ENCODE measurements at places on chromosomes 5 and 9.

GRCh38 chr9:111828193-111828592 lies 33.5 kb upstream of the SHOC1 start:
- no peak for DNase-seq

DNA sequence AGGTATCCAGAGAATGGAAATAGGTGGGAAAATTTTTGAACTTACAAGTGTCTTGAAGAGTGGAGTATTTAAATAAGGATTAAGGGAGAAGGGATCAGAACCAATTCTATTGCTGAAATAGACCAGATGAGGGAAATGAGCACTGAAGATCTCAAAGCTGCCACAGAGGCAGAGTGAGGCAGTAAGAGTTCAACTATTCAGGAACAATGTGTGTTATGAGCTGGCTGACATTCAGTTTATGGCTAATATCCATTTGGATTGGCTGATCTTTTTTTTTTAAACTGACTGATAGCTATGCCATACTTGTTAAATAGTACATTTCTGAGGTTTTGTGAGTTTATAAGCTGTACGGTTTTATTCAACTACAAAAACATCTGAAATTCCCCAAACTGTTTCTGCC lies 95.3 kb upstream of the GNA14 start:
- no peak for DNase-seq

GRCh38 chr5:79133121-79133656 lies 21.6 kb downstream of the BHMT start:
- no peak for DNase-seq

GRCh38 chr5:110917161-110917875 lies 154.2 kb upstream of the TSLP start:
- DNase-seq, result no peak

- DNase-seq, result no peak
Measured at GRCh38 chr5:102760815-102761214, 5.7 kb downstream of the PAM start.
